ENCODE measurements at places on chromosomes 12 and 14.
A peak's percentile ranks its signal among the peaks of the same experiment; 100 is the strongest.

DNA sequence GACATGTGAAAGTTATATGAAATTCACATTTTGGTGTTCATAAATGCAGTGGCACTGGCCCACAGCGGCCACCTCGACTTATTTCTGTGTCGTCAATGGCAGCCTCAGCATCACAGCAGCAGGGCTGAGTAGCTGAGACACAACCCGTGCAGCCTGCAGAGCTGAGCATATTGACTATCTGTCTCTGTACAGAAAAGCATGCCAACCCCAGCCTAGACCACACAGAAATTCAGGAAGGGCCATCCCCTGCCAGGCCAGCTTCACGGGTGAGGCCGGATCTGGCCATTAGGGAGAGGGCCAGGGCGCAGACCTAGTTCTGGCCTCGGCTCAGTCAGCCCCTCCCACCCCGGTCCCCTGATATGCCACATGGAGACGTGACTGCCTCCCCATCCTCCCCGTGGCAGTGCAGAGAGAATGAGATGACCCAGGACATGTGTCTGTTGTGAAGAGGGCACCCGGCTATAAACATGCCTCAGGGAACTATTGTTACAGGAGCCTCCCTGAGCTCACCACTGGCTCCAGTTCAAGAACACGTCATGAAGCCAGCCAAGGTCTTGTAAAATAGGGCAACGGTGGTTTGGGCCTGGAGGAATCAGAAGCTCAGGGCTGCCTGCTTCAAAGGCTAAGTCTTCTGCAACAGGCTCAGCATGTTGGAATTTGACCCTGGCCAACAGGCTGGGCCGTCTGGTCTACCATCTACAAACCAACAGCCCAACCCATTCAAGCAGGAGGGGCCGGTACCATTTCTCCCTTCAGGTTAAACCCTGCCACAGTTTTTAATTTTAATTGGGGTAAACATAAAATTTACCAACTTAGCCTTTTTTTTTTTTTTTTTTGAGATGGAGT, 25.5 kb downstream of the SCARB1 start:
- no peak for DNase-seq

DNA sequence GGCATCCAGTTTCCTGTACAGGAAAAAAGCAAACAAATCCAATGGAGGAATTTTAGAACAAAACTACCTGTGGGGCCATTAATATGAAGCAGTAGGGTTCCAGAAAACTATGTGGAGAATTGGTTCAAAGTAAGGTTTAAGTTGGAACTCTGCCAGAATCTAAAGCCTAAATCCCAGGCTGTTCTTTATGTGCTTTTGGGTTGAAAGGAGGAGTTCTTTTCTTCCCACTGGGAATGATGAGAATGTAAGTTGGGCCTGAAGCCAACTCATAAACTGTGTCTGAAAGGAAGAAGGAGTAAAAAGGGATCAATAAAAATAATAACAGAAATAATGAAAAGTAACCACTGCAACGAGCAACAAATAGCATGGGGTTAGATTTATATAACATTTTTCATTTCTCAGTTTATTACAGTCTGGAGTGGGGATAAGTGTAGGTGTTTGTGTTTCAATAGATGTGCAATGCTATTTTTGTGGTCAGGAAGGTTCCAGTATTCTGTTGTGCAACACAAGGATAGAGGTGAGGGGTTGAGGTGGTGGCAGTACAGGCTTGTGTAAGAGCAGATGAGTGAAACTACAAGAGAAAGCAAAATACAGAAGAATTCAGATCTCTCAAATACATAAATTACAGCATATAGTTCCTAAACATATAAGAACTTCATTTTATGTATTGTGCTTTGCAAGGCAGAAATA, 373.6 kb downstream of the EMP1 start:
- no peak for DNase-seq

- no peak for DNase-seq
Measured at GRCh38 chr14:23371865-23372264, 744 bp upstream of the IL25 start.

GRCh38 chr12:59999291-59999690, 403.5 kb downstream of the SLC16A7 start:
- no peak for DNase-seq

DNA sequence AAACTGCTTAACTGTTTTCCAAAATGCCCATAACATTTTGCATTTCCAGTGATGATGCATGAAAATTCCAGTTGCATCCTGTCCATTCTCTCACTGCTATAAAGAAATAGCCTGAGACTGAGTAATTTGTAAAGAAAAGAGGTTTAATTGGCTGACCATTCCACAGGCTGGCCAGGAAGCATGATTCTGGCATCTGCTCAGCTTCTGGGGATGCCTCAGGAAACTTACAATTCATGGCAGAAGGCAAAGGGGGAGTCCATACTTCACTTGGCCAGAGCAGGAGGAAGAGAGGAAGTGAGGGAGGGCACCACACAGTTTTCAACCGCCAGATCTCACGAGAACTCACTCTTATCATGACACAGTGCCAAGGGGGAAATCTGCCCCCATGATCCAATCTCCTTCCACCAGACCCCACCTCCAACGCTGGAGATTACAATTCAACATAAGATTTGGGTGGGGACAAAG, 18.2 kb upstream of the CLEC2D start:
- DNase-seq: peak; percentile 80

DNA sequence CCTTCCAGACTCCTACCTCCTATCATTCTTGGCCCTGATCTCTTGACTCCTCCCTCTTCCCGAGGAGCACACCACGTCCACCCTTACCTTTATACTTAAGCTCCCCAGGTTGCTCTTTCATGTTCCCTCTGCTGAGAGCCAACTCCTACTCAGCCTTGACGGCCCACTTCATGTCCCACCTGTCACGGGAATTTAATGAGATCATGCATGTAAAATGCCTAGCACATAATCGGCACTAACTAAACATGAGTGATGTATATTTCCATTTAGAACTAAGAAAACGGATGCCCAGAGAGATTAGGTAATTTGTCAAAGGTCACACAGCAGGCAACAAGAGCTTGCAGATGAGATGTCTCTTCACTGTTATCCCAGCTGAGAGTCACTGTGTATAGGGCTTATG, 45.1 kb downstream of the NOS1 start:
- no peak for DNase-seq

DNA sequence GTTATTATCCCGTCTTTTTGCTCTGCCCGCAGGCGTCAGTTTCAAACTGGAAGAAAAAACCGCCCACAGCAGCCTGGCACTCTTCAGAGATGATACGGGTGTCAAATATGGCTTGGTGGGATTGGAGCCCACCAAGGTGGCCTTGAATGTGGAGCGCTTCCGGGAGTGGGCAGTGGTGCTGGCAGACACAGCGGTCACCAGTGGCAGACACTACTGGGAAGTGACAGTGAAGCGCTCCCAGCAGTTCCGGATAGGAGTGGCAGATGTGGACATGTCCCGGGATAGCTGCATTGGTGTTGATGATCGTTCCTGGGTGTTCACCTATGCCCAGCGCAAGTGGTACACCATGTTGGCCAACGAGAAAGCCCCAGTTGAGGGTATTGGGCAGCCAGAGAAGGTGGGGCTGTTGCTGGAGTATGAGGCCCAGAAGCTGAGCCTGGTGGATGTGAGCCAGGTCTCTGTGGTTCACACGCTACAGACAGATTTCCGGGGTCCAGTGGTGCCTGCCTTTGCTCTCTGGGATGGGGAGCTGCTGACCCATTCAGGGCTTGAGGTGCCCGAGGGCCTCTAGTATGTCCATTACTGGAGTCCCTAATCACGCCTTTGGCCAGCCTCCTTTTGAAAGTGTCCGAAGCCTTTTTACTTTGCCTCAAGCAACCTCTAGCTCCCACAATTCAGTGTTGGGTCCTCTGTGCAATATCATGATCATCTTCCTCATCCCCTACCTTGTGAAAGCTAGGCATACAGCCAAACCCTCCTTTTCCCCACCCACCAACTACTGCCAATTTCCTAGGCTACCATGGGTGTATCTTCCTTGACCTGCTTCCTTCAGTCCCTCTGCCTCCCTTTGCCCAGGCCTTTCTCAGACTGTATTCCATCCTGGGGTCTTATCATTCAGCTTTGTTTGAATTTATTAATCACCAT, 891 bp downstream of the SPRYD4 start:
- peak; percentile 60 for DNase-seq

DNA sequence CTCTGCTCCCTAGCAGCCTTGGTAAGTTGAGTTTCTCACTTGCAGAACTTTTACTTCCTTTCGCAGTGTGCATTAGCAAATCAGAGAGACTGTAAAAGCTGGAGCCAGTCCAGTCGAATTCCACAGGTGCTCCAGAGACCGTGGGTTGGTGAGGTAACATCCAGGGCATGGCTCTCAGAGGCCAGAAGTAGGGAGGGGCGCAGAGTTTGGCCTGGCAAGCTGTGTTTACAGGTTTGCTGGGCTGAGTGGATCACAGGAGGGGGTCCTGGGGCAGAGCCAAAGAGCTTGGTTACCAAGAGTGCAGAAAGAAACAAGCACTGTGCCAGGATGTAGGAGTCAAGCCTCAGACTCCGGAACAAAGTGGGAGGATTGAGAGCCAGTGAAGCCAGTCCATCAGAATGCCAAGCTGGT, 10.2 kb upstream of the BHLHE41 start:
- DNase-seq: no peak

DNA sequence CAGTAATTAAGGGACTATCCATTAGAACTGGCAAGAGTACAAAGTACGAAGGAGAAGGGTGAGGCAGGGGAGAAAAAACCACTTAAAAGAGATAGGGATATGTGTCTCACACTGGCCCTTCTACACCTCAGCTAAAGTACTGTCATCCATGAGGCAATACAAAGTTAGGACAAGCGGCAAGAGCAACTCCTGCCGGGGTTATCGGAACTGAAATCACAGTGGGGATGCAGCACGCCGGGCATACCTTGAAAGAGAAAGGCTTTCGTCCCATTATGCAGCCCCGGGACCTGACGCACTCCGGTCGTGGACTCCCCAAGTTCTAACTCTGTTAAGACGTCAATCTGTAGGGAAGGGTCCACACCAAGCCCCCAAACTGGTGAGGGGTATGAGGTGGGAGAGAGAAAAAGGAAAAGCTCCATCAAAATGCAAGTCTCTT, 1.1 kb downstream of the NELL2 start:
- DNase-seq: no peak

GRCh38 chr14:63793376-63793775, 59.4 kb upstream of the SYNE2 start:
- no peak for DNase-seq

DNA sequence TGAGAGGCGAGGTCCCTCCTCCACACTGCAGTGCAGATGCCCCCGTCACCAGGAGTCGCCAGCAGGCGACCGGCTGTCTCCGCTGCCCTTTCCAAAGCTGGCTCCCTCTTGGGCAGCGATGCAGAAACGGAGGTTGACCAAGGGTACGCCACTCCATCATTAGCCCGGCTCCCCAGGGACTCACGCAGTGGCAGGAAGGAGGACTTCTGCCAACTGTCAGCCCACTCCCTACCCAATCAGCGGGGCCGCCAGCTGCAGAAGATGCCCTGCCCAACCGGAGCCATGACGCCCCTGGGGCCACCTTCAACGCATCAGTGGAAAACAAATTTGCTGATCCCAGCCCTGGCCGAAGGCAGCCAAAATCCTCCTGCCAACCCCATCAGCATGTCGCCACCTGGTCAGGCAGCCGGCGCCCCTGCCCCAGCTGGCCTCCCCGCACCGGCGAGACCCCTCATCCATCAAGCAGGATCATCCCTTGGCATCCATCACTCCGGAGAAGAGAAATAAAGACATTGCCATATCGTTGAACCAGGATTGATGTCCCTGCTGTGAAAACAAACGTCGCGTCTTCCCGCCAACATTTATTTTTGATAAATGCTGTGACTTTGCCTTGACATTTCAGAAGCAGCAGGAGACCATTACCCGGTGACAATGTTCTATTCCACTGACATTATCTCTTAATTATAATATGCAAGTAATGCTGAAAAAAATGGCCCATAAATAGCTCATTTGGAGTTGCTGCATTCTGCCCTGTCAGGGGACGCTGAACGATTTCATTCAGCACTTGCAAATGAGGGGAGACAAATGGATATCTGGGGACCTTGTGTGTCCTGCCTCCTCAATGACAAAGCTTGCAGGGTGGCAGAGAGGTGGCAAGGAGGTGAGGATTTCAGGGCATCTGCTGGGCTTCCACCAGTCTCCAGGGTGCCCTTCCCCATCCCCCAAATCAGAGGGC, 105.1 kb downstream of the SCARB1 start:
- DNase-seq: no peak

DNA sequence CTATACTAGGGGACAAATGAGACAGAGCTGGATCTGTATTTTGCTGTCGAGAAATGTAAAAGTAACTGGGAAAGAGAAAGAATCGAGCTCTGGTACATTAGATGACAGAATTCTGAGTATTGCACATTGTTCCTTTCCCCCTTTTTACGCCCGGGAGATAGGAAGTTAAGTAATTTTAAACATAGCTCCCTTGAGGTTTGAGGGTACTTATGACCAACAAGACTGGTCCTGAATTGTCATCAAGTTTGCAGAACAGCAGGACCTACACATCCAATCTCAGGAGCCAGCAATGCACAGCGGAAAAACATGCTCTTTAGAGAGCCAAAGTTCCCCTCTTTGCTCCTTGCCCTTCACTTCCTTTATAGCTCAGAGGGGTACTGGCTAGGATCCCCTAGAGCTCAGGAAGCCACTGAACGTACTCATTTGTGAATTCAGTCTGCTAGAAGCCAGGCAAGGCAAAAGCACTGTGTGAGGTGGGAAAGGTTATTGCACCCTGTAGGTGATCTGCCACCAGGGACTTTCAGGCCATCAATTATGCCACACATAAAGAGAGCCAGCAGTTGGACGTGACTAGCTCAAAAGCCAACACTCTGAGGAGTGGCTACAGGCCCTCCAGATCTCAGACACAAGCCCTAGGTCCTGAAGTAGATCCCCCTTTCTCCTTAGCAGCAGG, 333.8 kb downstream of the KCNH5 start:
- DNase-seq: no peak

DNA sequence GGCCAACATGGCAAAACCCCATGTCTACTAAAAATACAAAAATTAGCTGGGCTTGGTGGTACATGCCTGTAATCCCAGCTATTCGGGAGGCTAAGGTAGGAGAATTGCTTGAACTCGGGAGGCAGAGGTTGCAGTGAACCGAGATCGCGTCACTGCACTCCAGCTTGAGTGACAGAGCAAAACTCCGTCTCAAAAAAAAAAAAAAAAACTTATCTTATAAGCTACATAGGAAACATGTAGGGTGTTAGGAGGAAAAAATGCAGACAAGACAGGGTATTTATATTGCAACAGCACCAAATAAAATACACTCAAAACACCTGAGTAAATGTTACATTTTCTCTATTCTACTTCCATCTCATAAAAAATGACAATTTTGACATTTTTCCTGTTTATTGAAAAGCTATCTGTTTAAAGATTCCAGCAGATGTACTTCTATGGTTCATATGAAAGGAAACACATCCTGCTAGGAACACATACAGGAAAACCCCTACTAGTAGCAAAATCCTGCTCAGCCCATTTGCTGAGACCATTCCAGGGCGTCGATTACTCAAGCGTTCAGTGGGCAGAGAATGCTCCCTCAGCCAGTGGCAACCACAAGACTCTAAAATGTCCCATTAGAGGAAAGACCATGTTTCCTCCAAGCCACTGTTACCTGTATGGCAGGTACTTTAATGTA, 19.7 kb downstream of the CORO1C start:
- DNase-seq: no peak

DNA sequence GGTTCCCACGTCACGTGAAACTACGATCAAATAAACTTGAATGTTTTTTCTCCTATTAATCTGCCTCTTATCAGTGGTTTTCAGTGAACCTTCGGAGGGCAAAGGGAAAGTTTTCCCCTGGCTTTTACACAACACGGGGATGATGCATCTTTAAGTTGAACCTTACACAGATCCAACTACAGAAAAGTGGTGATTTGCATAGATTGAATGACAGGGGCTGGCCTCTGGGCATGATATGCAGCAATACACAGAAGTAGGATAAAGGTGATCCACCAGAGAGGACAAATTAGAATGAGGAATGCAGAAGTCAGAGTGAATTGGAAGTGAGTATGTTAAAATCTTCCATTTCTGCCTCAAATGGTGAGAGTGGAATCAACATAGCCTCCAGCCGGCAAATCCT, 11.6 kb downstream of the GSG1 start:
- DNase-seq: no peak

Data from HL-60 (cell line).